ENCODE measurements at places on chromosomes 11 and 22.

- DNase-seq, result no peak
Measured at GRCh38 chr11:72321381-72321996, 77.5 kb upstream of the PHOX2A start.

- no peak for DNase-seq
Measured at GRCh38 chr11:116596346-116597260, 176.2 kb downstream of the BUD13 start.

DNA sequence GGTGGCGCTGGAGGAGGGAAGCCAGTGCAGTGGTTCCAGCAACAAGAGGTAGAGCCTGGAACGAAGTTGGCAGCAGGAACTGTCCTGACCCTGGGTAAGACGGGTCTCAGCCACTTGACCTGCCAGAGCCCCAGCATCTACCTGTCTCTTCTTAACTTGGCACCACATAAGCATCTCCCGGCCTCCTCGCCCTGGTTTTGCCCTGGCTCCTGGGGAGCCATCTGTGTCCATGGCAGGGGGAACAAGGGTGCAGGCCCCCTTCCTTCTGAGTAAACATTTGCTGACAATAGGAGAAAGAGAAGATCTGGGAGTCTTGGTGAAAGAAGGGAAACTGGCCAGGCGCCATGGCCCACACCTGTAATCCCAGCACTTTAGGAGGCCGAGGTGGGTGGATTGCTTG lies 12.8 kb downstream of the P2RY2 start:
- DNase-seq, result no peak

DNA sequence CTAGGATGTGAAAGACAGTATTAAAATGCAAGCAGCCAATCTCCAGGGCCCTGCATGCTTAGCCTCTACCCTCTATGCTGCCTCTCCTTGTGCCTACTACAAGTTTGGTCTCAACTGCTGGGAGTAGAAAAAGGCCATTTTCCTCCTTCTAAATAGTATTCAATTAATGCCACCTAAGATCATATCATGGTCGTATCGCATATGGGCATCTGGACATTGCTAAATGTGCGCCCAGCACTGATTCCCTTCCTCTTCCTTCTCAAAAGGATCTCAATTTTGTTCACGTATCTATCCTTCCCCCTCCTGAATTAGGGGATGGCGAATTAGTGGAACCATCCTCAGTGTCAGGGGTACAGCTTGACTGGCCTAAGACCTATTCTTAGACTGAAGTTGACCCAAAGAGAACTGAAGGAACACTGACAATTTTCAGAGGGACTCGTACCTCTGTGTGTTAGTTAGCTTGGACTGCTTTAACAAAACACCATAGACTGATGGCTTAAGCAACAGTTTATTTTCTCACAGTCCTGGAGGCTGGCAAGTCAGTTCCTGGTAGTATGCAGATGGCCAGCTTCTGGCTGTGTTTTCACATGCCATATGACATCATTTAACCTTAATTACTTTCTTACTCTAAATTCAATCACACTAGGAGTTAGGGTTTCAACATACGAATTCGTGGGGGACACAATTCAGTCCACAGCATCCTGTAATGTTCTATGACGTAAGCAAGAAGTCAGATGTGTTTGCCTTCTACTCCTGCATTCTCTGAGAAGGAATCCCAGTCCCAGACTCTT lies 8.5 kb upstream of the NUP50 start:
- DNase-seq, result no peak

DNA sequence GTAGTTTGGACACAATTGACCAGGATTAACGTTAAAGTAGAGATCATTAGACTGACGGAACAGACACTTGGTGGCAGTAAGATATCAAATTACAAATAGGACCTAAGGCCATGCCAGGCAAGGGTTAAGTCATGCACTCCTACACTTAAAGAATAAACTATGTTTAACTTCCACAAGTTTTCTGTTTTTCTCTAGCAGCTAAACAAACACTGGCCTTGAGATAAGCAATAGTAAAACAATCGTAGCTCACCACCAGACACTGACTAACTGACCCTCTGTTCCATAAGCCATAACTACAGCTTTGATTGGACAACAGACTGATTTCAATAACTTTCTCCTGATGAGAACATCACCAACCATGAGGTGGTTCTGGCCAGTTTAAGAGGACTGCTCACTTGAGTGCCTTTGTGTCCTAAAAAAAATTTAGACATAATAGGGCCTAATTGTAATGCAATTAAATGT lies 2.0 kb upstream of the CEP126 start:
- DNase-seq, result no peak

DNA sequence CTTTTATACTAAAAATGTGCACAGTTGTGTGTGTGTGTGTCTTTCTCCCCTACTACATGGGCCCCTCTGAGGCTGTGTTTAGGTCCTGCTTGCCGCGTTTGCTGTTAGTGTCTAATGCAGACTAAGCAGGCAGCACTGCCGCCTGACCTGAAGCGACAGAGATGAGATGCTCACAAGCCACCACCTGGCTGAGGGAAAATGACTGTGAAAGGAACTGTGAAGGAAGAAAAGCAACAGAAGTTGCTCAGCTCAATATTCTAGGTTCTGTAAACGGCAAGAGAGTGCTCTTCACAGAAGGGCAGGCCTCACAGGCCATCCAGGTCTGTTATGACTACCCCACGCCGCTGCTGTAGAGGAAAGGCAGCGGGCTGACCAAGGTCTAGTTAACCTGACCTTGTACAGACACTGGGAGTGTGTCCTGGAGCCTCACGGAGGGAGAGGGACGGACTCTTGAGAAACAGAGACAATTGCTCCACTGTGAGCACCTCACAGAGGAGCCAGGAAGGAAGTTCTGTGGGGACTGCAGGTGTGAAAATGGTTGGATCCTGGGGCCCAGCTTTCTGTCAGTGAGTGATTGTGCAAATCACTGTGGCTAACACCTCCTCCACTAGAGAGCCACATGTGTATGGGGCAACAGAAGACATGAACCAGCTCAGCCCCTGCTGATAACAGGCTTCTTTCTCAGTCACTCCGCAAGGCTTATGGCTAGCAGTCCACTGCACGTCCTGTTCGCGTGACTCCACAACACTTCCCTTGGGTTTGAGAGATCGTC lies 31.3 kb upstream of the YPEL1 start:
- no peak for DNase-seq

DNA sequence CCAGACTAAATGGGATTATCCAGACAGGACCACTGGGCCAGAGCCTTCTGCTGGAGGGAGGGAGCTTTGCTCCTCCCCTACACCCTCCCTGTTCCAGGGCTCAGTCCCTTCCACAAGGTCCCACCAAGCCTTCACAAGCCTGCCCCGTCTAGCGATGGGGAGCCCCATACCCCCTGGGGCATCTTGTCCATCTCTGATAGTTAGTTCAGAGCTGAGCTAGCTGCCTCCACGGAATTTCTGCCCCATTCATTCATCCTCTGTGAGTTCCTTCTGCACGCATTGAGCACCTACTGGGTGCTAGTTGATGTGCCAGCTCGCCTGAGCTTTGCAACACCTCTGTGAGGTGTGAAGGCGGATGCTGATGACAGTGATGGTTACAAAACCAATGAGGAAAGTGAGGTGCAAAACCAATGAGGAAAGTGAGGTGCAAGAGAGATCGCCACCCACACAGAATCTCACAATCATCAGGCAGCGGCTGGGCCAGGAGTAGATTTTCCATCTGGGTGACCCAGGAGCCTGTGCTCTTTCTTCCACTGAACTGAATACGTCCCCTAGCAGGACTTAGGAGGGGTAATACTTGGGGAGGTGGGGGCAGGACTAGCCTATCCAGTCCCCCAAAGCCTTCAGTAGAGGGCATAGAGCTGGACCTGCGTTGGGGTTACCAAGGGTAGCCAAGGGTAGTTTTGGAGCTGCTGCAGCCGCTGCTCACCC lies 21.5 kb upstream of the CBX7 start:
- no peak for DNase-seq

GRCh38 chr22:47850644-47851151 lies 1088.2 kb downstream of the TBC1D22A start:
- no peak for DNase-seq

DNA sequence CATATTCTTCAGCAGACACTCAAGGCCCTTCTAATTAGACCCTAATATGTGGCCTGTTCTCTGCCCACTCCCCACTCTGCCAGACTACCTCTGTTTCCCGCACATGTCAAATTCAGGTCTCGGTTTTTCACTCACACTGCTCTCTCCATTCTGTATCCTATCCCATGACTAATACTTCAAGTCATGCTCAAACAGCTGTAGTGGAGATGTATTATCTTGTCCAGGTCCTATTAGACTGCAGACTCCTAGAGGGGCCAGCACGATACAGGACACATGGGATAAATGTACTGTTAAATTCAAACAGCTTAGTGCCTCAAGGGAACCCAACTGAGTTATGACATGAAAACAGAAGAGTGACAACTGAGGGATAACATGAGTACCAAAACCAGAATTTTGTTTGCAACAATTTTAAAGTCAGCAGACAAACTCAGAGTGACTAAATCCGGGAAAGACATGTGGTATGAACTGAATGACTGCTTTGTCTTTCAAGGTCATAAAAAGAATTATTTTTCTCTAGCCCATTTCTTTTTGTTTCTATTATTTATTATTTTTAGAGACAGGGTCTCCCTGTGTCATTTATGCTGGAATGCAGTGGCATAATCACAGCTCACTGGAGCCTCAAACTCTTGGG lies 20.5 kb downstream of the ATP6V1E1 start:
- no peak for DNase-seq

DNA sequence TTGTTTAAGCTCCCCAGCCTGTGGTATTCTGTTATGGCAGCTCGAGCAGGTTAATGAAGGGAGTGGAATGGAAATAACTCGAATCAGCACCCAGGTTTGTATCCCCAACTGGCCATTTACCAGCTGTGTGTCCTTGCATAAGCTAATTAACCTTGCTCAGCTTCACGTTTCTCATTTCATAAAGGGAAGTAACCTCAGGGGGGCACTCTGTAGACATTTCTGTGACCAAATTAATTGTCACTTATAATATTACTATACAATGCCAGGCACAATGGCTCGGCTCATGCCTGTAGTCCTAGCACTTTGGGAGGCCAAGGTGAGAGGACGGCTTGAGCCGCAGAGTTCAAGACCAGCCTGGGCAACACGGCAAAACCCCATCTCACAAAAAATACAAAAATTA lies 13.8 kb downstream of the ADA2 start:
- no peak for DNase-seq

Data from stromal cell of bone marrow (primary cell).